GOT3 (cell line): ENCODE measurements at places on chromosomes 5 and 9.

GRCh38 chr9:116800074-116800473, 113.0 kb downstream of the TRIM32 start:
- DNase-seq, result no peak

GRCh38 chr9:9747787-9748186, 865.0 kb downstream of the PTPRD start:
- no peak for DNase-seq

- DNase-seq, result no peak
Measured at GRCh38 chr5:146884066-146884626, 5.6 kb upstream of the PPP2R2B start.

GRCh38 chr5:118052503-118052902, 935.8 kb downstream of the DTWD2 start:
- no peak for DNase-seq

- DNase-seq, result no peak
Measured at GRCh38 chr9:72012646-72013045, 47.8 kb downstream of the C9orf57 start.

- no peak for DNase-seq
Measured at GRCh38 chr5:133947431-133947841, 21.0 kb downstream of the C5orf15 start.

GRCh38 chr5:78430866-78431265, 70.4 kb downstream of the SCAMP1 start:
- DNase-seq, result no peak

DNA sequence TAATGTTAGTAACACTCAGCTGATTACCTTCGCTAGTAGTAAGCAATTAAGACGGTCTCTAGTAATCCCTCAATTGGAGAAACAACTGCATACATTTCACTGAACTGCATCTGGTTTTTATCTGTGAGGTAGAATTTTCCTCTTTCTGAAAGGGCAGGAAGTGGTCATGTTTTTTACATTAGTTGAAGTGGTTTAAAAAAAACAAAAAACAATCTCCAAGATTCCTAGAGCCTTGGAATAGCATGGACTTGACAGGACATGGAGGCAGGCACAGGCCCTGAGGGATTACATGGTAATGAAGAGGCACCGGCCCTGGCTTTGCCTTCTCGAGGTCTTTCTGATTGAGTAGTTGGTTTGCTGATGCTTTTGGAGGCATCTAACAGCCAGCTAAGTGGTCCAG, 25.8 kb downstream of the THBS4 start:
- no peak for DNase-seq

- DNase-seq, result no peak
Measured at GRCh38 chr9:110825950-110826349, 157.4 kb downstream of the MUSK start.

GRCh38 chr9:133277467-133277866, 2.5 kb upstream of the ABO start:
- no peak for DNase-seq

DNA sequence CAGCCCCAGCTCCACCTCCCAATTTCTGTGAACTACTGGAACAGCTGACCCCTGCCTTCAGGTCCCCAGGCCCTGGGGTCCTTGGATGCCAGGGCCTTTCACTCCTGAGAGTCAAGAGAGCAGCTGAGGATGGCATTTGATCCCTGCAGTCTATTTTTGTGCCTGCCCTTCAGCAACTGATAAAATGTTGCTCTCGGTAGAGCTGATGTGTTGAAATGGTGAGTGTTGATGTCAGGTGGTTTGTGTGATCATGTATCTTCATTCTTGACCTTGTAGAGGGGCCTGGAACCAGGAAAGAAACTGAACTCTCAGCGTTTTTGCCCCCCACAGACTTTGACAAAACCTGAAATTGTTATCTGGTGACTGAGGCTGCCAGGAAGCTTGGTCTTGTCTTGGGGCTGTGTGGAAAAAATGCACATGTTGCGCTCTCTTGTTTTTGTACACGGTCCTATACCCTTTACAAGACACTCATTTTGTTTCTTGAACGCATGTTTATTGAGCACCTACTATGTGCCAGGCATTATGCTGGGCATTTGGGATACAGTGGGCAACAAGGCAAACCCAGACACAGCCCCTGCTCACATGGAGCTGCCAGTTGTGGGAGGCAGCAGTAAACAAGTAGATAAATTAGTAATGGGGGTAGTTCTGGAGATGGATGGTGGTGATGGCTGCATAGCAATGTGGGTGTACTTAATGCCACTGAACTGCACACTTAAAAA, 78.3 kb downstream of the PPARGC1B start:
- no peak for DNase-seq

DNA sequence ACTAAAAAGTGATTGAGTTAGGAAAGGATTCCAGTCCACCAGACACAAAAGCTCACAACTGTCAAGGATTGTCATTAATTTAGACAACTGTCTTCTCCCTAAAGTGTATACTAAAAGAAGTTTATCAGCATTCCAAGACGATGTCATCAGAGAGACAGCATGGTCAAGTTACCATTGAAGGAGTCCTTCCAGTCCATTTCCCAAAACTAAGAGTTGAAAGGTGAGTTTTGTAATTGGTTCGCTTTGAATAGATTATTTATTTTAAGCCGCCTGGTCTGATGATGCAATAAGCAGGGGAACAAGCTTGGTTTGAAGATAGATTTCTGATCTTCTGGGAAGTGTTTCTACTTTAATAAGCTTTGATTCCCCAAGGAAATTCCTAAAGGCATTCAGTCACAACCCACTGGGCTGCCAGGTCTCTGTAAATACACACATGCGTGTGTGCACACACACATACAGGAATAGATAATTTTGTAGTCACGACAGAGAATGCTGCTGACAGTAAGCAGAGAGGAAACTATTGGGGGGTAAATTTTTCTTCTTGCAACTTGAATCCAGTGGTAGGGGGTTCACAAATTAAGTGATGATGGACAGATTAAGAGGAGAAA, 234.8 kb downstream of the PIK3R1 start:
- no peak for DNase-seq

DNA sequence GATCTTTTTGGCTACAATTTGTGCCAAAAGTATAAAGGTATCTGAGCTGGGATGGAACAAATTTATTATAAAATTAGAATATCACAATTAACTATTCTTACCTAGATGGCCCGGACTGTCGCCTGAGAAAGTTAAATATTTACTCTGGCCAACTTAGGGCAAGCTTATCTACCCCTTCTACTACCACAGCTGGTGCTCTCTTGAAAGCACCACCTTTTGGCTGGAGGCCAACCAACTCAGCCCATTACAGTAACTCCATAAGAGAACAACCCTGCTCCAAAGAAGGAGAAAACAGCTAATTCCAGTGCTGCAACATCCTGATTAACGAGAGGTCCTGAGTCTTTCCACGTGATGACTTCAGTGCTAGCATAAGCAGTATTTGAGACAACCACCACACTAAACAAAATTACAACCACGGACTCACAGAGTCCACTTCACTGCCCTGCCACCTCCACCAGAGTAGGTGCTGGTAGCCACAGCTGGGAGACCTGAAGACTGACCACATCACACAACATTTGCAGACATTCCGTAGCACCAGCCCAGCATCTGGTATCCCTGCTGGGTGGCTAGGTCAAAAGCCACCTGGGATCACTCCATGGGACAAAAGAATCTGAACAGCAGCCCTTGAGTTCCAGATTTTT, 43.2 kb downstream of the RGMB start:
- DNase-seq, result no peak

DNA sequence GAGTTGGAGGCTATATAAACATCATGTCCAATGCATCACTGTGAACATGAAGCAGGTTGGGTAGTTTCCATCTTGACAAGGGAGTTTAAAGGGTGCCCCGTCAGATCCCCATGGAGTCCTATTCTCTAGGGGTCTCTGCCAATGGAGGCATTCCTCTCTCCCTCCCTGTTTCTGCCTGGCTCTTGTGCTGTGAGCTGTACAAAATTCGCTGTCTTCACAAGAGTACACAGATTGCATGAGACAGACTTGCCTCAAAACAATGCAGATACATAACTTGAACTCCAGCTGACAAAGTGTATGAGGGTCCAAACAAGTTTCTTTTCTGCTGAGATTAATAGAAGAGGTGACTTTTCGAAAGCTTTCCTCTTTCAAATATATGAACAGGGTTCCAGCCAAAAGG, 165.2 kb downstream of the SPOCK1 start:
- DNase-seq, result no peak

DNA sequence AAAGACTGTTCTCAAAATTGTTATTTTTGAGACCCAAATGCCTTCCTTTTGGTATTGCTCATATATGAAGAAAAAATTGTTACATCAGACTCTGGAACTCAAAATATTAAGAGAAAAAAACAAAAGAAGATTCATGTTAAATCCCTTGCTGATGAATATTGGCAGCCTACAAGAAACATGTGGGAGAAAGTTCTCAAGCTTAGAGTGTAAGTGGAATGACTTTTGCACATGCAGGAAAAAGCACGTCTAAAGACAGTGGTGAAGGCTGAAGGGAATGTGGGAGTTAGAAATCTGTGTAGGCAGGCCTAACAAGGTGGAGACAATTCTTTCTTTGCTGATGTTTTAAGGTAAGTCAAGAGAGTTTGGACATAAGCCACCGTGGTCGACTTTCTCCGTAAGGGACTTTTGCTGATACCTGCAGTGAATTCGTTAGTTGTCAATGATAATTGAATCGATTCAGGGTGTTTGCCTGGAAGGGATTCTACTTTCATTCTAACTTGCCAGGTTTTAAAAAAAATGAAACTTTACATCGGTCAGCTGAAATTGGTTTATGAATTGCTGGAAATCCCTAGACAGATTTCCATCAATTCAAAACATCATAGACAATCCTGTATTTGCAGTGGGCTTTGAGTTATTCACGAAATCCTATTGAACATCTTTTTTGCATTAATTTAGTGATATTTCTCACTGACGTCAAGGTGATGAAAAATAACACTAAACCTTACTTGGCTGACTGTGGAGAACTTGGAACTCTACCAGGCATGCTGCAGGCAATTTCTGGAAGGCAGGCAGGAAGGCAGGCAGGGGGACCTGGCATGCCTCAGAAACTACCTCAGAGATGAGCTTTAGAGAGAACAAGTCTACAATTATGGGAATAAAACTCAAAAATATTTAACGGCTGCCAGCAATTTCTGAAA, 359.1 kb upstream of the ADAMTSL1 start:
- no peak for DNase-seq

DNA sequence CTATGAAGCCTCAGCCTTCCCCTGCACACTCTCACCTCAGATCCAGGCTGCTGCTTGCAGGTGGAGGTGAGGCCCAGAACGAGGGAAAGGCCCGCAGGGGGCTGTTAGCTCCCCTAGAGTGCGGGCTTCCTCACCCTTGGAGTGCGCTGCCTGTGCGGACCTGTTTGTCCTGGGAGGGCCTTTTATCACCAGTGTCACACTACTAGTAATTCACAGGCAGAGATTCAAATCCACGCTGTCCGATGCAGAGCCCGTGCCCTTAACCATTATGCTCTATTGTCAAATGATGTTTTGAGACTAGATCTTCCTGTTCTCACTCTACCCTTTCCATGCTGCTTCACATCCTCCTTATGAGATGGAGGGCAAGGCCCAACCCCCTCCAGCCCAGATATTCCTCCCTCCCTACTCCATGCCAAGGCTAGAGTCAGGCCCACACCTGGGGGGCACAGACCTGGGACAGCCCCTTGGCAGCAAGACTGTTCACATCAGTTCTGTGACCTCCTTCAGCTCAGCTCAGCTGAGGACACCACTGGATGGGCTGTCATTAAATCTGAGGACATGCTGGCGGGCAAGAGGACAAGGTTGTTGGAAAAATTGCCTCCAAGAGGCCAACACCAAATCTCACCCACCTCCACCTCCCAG, 112.8 kb upstream of the SPOCK1 start:
- no peak for DNase-seq

DNA sequence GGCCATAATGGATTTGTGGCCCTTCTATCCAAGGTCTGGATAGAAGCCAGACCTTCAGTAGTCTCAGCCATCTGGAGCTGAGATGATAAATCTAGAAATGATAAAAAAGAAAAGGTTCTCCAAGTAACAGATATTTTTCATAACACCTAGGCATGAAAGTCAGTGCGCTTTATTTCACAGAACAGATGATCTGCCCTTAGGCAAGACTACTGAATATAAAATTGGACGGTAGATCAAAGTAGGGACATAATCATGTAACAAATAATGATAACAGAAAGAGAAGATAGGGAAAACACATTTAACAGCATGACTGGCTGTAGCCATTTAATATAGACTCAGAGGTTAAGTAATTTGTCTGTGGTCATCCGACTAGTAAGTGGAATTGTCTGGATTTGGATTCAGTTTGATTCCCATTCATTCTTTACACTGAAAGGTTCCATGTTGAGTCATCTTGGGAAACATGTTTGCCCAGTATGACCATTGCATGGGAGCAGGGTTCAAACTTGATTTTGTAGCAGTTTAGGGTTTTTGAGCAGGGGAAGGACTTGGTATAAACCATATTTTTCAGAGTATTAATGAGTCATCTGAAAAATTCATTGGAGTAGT, 4.1 kb upstream of the CAVIN4 start:
- DNase-seq, result no peak

GRCh38 chr9:4690144-4690543, 10.8 kb downstream of the CDC37L1 start:
- DNase-seq, result no peak

DNA sequence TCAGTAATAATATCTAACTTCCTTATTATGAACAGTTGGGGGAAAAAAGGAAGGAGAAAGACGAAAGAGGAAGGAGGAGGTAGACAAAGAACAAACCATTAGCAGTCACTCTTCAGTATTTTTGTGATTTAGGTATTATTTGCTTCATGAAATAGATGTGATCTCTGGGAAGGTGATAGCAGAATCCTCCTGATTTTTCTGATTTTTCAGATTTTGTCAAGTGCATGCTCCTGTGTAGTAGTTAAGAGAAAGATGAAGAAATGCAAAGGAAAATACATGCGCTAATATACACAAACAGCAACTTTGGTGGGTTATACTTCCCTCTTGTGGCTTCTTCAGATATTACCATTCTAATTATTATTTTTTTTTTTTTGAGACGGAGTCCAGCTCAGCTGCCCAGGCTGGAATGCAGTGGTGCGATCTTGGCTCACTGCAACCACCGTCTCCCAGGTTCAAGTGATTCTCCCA, 31.6 kb downstream of the LMNB1 start:
- DNase-seq, result no peak

- DNase-seq, result no peak
Measured at GRCh38 chr5:33487236-33487635, 46.5 kb downstream of the TARS1 start.

DNA sequence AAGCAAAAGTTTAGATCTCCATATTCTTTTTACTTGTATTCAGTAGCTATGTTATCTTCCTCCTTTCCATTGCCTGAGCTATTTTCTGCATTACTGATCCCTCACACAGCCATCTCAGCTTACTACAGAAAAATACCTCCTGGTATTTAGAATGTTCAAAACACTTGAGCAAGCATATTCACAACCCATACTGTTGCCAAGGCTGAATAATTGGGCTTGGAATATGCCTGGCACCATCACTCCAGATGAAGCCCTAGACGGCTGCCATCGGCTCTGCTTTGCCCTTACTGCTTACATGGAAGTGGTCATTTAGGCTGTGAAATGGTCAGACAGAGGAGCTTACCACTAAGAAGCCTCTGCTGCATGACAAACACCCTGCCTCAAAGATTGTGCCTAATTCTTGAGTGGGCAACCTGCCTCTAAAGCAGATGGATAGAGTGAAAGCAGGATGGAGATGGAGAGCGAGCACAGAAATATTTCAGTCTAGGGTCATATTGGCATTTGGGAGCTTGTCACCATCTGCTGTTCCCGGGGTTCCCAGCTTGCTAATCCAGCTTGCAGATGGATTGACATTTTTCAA, 92.5 kb upstream of the TAS2R1 start:
- DNase-seq, result no peak
